ENCODE measurements at places on chromosomes 2 and 18.

DNA sequence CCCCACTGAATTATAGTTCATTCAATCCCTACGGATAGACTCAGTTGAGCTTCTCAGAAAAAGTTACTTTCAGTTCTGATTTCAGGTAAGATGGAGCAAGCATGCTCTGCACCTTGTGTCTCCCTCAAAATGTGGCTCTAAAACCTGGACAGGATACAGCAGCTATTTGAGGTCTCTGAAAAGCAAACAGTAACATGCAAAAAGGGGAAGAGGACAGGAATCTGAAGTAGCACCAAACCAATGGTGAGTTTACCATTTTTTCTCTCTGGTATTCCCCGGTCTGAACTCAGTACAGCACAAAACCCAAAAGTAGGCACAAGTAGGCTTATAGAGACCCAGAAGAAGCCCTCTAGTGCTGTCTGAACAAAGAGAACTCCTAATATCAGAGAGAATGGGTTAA lies 34.1 kb downstream of the LANCL1 start:
- DNase-seq = no peak

DNA sequence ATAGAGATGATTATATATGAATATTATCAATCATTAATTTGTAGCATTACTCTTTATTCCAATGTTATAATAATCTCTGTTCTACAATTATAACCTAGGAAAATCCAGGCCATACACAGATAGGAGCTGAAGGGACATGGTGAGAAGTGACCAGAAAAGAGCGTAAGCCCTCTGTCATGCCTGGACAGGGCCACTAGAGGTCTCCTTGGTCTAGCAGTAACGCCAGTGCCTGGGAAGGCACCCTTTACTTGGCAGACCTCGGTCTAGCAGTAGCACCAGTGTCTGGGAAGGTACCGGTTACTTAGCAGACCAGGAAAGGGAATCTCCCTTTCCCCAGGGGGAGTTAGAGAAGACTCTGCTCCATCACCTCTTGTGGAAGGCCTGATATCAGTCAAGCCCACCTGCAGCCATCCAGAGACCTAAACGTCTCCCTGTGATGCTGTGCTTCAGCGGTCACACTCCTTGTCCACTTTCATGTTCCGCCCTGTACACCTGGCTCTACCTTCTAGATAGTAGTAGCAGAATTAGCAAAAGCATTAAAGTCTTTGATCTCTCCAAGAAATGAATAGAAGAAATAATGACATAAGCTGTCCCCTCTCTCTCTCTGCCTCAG lies 447.5 kb upstream of the FSIP2 start:
- no peak for DNase-seq

DNA sequence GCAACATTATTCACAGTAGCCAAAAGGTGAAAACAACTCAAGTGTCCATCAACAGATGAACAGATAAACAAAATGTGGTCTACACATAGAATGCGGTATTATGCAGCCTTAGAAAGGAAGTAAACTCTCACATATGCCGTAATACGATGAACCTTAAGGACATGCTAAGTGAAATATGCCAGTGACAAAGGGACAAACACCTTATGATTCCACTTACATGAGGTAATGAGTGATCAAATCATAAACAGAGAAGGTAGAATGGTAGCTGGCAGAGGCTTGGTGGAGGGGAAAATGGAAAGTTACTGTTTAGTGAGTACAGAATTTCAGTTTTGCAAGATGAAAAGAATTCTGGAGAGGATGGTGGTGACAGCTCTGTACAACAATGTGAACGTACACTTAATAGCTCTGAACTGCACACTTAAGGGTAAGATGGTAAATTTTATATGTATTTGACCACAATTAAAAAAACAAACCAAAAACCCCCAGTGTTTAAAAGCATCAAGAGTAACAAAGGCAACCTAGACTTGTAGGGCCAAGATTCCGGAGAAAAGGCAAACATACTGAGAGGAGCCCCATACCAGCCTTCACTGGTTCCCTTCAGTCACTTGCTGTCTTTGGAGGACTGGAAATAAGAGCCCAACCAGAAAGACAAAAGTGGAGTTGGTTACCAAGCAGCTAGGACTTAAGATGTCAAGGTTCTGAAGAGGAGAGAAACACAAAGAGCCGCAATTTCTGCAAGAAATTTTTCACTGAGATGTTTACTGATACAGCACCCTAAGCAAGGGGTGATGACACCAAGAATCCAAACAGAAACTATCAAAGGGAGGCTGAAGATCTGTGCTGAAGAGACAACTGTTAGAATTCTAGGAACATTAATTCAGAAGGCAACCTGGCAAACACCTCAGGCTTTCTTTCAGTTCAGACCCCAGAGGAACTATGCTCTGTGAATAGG lies 61.3 kb downstream of the CUL3 start:
- no peak for DNase-seq

DNA sequence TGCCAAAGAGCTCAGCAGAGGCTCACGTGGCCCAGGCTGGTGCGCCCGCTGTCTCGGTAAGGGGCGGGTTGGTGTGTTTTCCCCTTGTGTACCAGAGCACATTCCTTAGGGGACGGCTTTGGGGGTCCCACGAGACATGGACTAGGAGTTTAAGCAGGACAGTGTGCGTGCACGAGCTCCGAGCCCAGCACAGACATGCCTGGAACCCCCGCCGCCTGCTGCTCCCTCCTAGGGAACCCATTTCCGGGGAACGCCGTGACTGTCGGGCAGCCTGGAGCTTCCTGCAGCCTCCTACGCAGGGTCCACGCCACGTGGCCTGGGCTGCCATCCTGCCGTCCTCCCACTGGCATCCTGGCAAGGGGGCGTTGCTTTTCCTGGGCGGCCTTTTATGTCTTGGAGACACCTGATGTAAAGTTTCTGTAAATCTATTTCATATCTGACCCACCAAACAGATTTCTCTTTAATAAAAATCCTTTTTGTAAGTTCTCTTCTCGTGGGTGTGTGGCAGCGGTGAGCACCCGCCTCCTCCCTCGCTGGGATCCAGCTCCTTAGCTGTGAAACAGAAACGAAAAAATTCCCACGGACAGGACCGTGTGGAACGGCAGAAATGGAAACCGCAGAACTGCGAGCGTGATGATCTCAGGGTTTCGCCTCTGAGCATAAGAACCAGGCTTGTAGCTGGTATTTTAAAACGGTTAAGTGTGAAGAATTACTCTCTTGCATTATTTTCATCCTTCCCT lies 43.5 kb upstream of the KCNG2 start:
- no peak for DNase-seq

DNA sequence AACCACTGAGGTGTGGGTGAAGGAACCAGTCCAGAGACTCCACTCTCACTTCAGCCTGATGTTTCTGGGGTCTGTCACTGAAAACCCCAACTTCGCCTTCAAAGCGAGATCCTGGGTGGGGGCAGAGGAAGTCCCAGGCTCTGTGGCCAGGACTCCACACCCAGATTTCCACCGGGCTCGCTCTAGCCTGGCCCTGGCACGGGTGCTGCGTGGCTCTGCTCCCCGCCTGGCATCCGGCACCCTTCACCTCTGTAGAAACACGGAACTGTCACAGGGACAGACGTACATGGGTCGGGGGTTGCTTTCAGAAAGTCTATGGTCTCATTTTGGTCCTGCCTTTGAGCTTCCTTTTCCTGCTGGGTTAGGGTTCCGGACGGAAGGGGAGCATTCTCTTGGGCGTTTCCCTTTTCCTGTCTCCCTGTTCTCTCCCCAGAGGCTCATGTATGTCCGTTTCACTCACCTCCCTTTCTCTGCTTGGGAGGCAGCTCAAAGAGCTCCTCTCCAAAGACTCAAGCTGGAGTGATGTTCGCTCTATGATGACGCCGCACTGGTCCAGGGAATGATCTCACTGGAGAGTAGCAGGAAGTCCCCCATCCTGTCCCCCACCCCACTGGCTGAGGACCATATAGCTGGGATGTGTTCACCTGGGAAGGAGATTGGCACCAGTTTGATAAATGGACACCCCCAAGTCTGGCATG lies 41.5 kb downstream of the ODC1 start:
- DNase-seq = no peak

DNA sequence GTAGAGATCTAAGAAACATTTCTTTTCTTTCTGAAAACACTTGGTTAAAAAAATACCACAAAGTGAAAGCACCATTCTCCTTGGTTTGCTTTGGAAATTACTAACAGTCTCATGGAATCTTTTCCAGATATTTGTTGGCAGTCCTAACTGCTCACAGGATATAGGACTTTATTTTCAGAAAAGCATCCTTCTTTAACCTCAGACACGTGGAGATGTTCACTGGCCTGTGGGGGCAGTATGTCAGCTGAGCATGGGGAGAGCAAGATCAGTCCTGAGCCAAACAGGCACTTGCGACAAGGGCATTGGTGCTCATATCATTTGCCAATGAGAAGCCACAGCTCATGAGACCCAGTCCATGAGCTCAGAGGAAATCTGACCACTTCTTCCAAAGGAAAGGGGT lies 371.9 kb downstream of the NBAS start:
- no peak for DNase-seq

- no peak for DNase-seq
Measured at GRCh38 chr18:52596748-52597435, 256.9 kb downstream of the DCC start.

DNA sequence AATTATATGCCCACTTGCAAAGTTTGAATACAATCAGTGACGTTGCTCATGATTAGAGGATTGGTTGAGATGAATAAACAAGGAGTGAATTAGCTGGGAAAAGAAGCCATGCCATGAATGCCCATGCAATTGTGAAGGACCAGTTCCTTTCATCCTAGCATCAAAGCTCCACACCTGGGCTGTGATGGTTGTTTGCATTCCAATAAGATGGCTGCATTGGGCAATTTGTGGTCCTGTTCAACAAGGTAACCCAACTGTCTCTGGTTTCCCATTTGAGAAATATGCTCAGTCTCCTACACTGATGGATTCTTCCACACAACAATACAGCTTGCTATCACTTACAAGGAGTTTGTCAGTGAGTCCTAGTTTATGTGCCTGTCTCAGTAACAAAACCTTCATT lies 550.2 kb downstream of the STK39 start:
- DNase-seq = no peak

DNA sequence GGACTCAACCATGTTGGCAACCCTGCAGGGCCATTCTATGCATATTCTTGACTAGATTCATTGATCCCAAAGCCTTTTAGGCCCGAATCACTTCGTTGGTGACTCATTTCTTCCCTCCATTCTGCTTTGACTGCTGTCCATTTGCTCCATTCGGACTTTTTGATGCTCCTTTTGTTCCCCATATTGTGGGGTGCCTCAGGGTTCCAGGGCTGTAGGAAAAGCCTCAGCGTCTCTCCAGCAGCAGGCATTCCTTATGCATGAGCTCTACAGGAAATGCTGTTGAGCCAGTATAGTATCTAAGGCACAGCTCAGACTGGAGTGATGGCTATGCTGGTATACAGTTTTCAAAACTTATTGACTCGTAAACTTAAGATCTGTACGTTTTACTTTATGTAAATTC lies 292.6 kb downstream of the PRKCE start:
- no peak for DNase-seq

DNA sequence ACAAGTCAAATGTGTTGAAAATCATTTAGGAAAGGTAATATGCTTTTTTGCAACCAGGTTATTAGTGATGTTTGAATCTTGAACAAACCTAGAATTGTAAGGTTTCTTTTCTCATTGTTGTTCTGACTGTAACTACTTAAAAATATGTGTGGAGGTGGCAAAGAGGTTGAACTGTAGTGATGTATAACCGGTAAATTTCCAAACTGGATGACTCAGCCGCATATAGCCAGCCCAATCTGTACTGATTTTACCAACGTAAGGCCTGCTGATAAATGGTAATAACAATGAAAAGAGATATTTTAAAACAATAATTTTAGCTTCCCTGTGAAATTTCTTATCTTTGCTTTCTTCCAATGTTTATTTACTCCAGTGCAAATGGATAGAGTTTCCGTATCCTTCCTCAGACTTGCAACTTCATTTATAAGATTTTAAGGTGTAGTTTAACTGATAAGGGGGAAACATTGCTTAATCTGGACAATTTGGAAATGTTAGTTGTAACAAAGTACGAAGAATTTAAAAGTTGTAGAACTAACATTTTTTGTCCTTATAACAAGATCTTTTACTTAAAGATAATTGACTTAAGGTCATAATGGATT lies 1170.4 kb upstream of the ZEB2 start:
- DNase-seq = no peak

DNA sequence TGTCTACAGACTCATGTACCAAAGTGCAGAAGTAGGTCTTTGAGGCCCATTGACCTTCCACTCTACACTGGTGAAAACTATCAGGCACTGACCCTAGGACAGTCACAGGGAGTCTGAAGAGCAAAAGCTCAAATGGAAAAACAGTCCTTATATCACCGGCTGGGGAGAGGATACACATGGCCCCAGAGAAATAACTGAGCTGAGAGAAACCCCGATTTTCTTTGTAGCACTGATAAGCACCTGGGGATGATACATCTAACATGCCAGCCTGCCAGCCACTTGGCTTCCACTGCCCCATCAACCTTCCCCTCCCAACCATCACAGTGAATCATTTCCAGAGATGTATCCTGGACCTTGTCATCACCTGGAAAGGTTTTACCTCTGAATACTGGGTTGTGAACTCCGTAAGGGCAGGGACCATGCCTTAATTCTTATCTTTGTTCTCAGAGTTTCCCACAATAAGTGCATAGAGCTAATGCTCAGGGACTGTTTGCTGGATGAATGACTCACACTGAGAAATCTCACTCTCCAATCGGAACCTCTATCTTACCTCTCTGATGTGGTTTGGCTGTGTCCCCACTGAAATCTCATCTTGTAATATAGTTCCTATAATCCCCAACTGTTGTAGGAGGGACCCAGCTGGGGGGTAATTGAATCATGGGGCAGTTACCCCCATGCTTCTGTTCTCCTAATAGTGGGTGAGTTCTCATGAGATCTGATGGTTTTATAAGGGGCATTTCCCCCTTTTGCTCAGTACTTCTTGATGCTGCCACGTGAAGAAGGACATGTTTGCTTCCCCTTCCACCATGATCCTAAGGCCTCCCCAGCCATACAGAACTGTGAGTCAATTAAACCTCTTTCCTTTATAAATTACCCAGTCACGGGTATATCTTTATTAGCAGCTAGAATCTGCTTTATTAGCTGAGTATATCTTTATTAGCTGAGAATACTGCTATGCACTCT lies 37.1 kb downstream of the EVA1A start:
- DNase-seq = no peak

- DNase-seq = no peak
Measured at GRCh38 chr2:239532859-239533258, 132.0 kb upstream of the HDAC4 start.

- no peak for DNase-seq
Measured at GRCh38 chr2:102806250-102806837, 44.5 kb downstream of the TMEM182 start.

GRCh38 chr2:175414882-175415487 lies 233.5 kb upstream of the ATP5MC3 start:
- DNase-seq = no peak

GRCh38 chr2:68753318-68753717 lies 18.7 kb downstream of the ARHGAP25 start:
- DNase-seq = no peak

- no peak for DNase-seq
Measured at GRCh38 chr18:9244376-9244775, 90.2 kb upstream of the TWSG1 start.

- DNase-seq = no peak
Measured at GRCh38 chr18:13006531-13007247, 15.5 kb downstream of the CEP192 start.

- no peak for DNase-seq
Measured at GRCh38 chr18:69785466-69785865, 162.2 kb downstream of the CD226 start.
